ENCODE measurements at places on chromosomes 11 and 22.

GRCh38 chr11:86803136-86804045 is 3.0 kb downstream of the PRSS23 start:
- DNase-seq = no peak

- no peak for DNase-seq
Observed at GRCh38 chr22:29012101-29012433, 49.6 kb downstream of the C22orf31 start.

DNA sequence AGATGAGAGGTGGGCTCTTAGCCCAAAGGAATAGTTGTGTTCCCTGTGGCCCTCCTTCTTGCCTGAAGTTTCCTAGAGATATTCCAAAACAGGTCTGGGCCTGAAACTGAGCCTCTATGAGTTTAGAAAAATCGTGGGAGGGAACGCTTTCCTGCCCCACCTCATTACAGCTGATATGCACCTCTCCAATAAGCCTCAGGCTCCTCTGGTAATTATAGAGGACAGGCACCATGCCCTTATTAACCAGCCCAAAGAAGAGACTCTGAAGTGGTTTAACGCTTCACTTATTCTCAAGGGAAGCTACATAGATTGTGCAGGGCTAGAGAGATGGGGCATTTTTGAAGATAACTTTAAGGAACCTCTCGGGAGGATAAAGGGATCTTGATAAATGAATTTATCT is 3.4 kb upstream of the MPZL2 start:
- DNase-seq = no peak

GRCh38 chr11:1307163-1307870 is 2.1 kb downstream of the TOLLIP start:
- no peak for DNase-seq

Measured in AG10803 (cell line).